ENCODE measurements at places on chromosomes 3 and 15.

DNA sequence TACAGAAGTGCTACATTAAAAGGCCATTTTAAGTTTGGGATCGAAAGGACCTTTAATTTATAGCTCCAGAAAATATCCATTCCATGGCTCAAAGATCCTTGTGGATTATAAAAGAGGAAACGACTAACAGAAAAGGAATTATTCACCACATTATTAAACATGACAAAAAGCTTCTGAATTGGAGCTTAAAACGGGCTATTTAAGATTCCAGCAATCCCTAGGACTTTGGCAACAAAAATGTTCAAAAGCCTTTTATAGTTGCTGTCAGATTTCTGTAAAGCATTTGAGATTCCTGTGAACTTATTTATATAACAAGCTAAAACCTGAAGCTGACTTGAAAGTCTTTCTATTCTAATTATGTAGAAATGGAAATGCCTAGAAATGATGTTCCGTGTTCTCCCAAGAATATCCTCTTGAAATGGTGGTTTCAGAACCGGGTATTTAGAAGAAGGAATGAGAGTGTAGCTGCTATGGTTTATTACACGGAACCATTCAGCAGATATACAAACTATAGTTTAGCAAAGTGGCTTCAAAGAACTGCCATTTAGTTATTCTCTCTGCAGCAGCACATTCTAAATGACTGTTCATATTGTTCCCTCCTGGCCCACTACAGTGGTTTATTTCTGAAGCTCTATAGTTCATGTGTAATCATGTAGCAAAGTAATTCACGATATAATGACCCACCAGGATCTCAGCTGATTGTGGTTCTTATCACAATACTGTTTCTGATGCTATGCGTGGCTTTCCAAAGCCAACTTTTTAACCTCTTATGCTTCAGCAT lies 961.7 kb downstream of the FHIT start:
- no peak for DNase-seq

- no peak for DNase-seq
Observed at GRCh38 chr15:42344763-42345162, 14.5 kb upstream of the CAPN3 start.

GRCh38 chr15:71743861-71744382 lies 66.4 kb upstream of the NR2E3 start:
- DNase-seq = no peak

GRCh38 chr3:81871358-81872155 lies 110.1 kb upstream of the GBE1 start:
- DNase-seq = no peak

- no peak for DNase-seq
Observed at GRCh38 chr3:77420336-77420735, 380.4 kb downstream of the ROBO2 start.

DNA sequence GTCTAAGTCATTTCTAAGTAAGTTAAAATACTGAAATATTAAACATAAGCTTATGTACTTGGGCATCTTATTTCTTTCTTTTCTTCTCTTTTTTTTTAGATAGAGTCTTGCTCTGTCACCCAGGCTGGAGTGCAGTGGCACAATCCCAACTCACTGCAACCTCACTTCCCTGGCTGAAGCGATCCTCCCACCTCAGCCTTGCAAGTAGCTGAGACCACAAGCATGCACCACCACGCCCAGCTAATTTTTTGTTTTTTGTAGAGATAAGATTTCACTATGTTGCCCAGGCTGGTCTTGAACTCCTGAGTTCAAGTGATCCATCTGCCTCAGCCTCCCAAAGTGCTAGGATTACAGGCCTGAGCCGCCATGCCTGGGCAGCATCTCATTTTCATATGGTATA lies 16.0 kb upstream of the ZNF710 start:
- DNase-seq = no peak

DNA sequence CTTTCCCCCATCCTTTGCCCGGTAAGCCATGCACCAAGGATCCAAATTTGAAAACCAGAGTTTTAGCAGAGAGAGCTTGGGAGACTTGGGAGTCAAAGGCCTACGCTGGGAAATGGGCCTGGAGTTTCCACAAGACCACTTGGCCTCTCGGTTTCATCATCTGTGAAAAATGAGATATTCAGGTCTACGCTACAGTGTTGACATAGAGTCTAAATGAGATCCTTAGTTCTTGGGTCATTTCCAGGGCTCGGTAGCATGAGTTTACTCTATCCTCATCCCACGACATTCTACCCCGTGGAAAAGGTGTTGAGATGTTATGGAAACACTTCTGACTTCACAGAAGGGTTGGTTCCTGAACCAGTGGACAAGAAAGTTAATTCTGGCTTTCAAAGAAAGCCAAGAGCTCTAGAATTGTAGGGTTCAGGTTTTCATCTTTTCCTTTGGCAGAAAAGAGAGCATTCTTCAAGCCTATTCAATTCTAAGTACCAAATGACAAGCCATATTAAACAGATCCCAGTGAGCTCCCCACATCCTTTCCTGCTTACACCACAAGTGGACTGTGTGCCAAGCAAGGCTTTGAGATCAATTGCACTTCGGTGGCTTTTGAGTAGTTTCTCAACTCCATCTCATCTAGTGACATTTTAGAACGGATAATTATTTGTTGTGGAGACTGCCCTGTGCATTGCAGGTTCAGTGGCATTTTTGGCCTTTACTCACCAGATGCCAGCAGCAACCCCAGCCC lies 219.7 kb downstream of the SLCO3A1 start:
- DNase-seq = no peak

GRCh38 chr3:155010416-155010815 lies 69.7 kb upstream of the MME start:
- no peak for DNase-seq

GRCh38 chr15:70166506-70167087 lies 68.9 kb upstream of the TLE3 start:
- no peak for DNase-seq

DNA sequence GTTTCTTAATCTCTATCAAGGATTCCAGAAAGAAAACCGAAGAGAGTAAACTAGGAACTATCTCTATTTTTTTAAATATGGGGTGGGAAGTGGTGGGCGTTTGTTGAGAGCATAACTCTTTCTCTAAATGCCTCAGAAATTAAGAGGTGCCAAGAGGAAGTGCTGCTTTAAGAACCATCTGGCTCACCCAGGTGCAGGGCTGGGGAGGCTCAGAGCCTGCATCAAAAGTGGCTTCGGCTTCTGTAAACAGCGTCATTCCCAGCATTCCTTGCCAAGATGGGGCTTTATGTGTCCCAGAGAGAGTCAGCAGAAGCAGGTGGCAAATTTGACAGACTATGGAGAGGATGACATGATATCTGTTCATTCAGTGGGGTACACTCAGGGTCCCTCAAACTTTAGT lies 123.3 kb upstream of the BFSP2 start:
- DNase-seq = no peak

DNA sequence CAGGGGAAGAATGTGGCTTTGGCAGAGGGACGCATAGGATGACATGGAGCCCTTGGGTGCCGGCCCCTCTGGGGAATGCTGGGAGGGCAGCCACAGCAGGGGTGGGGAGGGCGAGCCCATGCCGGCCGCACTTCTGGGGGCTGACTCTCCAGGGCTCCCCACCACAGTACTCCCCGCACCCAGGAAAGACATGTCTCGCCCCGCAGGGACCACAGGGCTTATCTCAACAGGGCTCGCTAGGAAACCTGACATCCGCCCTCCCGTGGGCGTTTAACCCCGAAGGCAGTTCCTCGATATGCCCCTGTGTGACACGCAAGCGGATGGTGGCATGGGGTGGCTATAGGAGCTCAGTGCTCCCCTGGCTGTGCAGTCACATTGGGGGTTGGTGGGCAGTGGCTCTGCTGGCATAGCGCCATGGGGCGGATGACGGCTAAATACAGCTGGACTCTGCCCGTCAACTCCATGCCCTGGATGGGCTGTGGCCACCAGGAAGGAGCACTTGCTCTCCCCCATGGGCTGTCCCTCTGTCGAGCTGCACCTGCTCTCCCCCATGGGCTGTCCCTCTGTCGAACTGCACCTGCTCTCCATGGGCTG lies 141.4 kb downstream of the ADAMTS17 start:
- DNase-seq = no peak

DNA sequence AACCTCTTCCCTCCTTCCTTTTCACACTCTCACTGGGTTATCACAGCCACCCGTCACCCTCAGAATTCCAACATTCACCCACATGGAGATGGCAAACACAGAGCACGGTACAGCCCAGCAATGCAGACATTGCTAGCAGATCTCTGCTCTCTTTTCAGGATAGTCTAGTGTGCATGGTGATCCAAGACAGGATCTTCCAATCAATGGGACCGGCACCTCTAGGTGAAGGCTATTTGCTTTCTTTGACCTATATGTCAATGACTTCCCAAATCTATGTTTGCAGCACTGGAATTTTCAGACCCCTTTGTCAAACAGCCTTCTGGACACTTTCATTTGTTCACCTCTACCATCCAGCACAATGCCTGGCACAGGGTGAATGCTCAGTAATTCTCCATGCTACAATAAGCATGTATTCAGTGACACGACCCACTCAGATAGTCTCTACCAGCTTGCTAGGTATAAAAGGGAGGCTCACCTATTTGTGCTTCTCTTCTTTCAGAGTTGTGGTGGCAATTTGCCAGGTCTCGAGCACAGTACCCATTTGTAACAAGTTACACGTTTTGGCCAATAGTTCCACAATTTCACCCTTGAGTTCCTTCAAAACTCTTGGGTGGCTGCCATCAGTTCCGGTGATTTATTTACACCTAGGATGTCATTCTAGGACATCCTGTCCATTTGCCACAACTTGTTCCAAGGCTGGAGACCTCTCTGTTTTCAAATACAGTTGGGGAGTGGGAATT lies 279.1 kb upstream of the ICE2 start:
- no peak for DNase-seq

- no peak for DNase-seq
Observed at GRCh38 chr15:39016706-39017105, 452.1 kb upstream of the RASGRP1 start.

GRCh38 chr3:37944391-37944842 lies 46.2 kb upstream of the VILL start:
- DNase-seq = no peak

GRCh38 chr15:75697523-75697922 lies 15.1 kb downstream of the CSPG4 start:
- no peak for DNase-seq

GRCh38 chr3:112606098-112606497 lies 34.8 kb downstream of the CCDC80 start:
- no peak for DNase-seq

GRCh38 chr3:191695131-191695814 lies 234.3 kb downstream of the PYDC2 start:
- DNase-seq = no peak

DNA sequence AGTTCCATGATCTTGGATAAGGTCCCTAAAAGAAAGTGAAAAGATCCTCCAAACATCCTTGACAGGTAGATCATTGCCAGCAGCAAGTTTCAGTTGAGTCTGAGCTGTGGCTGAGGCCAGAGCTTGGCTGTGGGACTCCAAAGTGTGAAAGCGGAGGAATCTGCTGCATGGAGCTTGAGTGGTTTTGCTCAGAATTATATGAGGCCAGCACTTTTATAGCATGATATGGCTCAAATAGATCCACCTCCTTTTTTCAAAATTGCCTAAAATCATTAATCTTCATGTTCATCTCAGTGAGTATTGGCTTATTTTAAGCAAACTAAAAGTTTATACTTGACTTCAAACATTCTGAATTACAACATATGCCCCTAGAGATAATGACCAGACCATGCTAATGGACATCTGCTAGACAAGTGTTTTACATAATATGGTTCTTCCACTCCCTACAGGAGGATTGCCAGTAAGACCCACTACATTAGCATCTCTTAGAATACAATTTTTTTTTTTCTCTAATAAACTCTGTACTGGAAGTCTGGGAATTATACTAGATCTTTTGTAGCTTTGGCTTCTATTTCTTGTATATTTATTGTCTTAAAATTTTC lies 368.1 kb downstream of the ZPLD1 start:
- no peak for DNase-seq

DNA sequence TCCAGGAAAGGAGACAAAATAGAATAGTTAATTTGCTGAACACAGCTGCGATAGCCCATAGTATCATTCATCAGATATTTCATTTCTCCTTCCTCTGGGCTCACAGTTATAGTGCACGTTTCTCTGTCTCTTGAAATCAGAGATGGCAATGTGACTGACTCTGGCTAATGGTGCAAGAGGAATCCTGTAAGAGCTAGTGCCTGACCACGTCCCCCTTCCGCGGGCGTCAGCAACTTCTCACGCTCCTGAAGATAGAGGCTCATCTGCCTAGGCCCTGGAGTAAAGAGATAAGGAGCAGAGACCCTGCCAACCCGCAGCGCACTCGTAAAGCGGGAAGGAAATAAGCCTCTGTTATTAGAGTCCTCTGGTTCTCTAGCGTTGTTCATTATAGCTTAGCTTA lies 391.8 kb downstream of the VPS13C start:
- no peak for DNase-seq

DNA sequence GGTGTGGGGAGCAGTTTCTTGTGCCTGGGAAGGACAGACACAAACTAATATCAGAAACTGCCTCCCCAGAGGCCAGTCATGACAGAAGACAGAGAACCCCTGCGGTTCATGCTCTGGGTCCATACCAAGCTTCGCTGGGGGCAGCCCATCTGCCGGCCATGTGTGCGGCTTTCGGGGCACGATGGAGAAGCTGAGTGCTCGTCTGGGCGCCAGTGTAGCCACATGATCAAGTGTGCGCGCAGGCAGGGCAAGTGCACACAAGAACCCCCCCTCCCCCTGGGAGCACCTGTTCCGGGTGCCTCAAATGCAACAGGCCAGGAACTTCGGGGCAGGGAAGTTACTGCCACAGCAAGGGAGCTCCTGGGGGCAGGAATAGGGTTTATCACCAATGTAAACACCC lies 1.8 kb downstream of the ADAMTS17 start:
- no peak for DNase-seq

DNA sequence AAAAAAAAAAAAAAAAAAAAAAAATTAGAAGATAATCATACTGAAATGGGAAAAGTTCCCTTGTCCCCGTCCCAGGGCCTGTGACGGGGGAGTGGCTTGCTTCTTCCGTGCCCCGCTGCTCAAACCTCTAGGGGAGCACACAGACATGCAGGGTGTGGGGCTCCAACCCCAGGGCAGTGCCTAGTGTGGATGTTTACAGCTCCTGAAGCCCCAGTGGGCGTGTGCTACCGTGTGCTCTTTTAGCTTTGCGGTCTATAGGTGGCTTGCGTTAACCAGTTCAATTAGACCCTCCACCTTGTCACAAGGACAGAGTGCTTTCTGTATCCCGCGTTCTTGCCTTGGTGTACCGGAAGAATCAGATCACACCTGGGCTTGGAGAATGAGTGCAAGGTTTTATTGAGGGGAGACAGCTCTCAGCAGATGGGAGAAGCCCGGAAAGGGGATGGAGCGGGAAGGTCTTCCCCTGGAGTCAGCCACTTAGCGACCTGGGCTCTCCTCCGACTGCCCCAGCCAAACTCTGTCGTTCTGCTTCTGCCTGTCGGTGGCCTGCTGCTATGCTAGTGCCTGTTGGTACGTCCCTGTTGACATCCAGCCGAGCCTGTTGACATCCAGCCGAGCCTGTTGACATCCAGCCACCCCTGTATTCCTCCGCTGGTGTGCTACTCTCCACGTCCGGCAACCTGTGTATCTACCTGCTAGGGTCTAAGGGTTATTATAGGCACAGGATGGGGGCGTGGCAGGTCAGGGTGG lies 569.8 kb downstream of the VGLL3 start:
- no peak for DNase-seq

GRCh38 chr15:41919954-41920538 lies 26.2 kb upstream of the SPTBN5 start:
- DNase-seq = no peak

Measured in cerebellar nuclear complex (tissue), 1 donor.